ENCODE measurements at places on chromosomes 6 and 20.

- DNase-seq: no peak
These were observed 154.0 kb upstream of the FLRT3 start for GRCh38 chr20:14491436-14491835.

- DNase-seq: no peak
These were observed 27.7 kb upstream of the EDN1 start for GRCh38 chr6:12262236-12263061.

GRCh38 chr20:54044156-54044555, 26.2 kb downstream of the BCAS1 start:
- DNase-seq: peak; percentile 73

DNA sequence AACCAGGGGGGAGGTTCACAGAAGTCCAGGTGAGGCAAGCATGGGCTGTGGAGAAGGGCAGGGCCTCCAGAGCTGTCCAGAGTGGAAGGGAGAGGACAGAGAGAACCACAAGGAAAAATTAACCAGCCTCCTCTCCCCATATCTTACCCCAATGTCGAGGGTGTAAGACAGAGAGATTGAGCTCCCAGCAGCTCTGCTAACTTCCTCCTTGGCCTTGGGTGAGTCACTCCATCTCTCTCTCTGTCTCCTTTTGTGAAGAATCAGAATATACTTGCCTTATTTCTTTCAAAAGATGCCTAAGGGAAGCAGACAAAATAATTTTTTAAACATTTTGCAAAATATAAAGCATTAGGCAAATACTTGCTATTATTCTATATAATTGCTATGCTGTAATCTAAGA, 58.3 kb upstream of the IYD start:
- no peak for DNase-seq

GRCh38 chr20:38373231-38373867, 27.1 kb downstream of the LBP start:
- DNase-seq: no peak

DNA sequence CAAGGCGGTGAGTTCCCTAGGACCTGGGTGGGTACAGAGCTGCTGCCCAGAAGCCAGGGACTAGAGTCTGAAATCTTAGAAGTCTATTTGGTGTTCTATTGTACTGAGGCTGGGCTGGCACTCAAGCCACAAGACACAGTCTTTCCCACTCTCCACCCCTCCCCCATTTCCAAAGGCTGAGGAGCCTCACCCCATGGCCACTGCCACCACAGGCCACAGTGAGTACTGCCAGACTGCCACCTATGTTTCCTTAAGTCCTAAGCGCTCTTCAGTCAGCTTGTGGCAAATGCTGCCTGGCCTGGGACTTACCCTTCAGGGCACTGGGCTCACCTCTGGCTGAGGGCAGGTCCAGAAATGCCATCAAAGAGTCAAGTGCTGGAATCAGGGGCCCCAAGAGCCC, 469.3 kb downstream of the HAO1 start:
- DNase-seq: no peak

DNA sequence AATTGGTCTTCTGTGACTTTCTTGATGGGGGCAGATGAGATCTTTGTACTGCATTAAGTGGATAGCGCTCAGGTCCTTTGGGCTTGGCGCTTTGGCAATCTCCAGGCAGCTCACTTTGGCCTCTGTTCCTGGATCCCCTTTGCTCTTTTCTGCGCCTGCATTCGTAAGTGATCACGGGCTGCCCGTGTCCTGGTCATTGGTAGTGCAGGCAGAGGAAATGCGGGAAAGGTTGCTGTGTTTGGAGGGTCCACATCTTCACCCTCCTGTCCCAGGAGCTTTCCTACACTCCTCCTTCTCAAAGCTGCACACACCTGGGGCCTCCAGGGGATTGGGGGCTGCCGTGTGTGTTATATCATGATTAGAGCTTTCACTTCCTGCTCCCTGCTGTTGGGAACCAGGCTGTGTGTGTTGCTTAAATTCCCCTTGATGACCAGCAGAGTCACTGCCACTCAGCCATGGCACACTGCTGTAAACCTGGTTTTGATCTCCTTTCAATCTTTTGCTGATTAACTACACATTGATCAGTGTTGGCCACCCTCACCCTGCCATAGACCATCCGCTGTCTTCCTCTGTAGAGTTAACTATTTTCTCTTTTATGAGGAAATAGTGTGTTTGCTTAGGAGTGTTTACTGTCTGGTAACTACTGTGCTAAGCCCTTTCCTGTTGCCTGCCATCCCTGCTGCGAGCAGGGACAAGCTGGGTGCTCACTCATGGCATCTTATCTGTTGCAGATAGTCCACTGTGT, 13.0 kb upstream of the SNHG17 start:
- DNase-seq: no peak

GRCh38 chr20:33992145-33992922, 1.4 kb upstream of the RALY start:
- no peak for DNase-seq

- no peak for DNase-seq
These were observed 19.9 kb downstream of the COL9A1 start for GRCh38 chr6:70282919-70283461.

DNA sequence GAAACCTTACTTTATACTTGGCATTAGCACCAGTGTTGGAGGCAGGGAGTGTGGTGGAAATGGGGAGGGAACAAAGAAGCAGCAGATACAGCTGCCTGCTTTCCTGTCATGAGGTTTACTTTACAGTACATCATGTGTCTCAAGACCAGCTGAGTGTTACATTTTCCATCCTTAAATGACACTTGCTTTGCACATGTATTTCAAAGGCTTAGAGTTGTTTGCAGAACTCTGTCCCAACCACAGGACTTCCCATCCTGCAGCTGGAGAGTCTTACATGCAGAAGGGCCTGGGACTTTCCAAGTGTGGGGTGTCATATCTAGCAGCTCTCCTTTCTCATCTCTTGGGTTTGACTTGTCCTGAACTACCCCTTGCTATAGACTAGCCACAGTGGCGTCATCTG, 395.9 kb downstream of the DHX35 start:
- DNase-seq: no peak

- peak; percentile 84 for DNase-seq
These were observed 14.3 kb upstream of the C20orf144 start for GRCh38 chr20:33647603-33648395.

DNA sequence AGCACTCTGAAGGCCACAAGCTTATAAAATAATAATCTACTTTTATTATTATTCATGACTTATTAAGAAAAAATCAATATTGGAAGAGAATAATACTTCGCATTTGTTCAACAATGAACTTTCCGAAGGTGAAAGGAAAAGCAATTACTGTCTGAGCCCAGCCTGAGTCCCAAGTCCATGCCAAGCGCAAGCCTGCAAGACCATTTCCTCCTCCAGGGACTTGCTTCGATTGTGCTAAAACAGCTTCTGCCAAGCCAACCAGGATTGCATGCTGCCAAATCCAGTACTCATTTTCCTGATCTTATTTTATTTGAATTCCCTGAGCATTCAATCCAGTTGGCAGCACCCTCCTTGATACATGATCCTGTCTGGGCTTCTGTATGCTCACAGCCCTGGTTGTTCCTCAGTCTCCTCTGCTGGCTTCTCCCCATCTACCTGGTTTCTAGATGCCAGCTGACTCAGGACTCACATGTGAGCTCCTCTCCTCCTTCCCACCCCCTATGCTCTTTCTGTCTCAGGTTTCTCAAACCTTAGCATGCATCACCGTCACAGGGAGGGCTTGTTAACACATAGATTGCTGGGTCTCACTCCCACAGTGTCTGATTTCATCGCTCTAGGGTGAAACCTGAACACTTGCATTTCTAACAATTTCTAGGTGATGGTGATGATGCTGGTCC, 55.9 kb upstream of the PSMF1 start:
- no peak for DNase-seq

DNA sequence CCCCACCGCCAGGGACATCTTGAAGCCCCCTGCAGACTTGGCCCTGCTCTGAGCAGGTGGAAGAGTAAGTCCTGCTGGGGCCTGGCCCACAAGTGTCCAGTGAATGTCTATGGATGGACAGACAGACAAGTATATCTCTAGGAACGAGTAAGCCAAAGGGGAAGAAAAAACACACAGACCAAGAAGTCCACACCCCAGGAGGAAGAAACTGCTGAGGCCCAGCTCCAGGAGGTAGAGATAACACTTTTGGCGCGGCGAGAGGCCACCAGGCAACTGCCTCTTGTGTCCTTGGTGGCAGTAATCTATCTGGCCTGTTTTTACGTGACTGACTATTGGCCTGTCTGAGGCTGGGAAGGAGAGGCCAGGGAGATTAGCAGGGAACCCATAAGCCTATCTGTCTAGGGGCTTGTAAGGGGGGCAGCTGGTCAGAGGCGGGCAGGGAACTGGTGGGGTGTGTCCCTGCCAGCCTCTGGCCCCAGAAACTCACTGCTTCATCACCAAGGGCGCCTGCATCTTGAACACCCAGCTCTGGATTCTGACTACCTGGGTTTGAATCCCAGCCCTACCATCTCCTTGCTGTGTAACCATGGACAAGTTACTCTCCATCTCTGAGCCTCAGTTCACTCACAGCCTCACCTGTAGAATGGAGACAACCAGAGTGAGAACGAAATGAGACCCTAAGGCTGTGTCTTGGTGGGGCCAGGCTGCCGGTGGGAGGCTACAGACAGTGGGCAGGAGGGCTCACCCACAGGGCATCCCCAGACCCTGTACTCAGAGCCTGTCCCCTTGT, 31.3 kb downstream of the C20orf203 start:
- no peak for DNase-seq

DNA sequence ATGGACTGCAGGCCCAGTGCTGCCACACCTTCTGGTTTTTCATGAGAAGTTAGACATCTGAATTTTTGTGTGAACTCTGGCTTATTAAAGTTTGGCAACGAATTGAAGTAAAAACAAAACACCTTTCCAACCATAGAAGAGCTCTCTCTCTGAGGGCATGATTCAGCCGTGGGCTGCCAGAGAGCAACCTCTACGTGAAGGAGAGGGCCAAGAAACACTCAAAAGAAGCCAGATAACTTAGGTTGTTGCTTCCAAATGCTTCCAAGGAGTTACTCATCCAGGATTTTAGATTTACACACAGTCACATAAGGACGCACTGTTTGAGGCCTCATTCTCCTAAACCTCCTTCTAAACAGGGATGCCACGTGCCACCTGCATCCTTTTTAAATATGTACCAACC, 65.5 kb downstream of the NRN1 start:
- DNase-seq: peak; percentile 11

DNA sequence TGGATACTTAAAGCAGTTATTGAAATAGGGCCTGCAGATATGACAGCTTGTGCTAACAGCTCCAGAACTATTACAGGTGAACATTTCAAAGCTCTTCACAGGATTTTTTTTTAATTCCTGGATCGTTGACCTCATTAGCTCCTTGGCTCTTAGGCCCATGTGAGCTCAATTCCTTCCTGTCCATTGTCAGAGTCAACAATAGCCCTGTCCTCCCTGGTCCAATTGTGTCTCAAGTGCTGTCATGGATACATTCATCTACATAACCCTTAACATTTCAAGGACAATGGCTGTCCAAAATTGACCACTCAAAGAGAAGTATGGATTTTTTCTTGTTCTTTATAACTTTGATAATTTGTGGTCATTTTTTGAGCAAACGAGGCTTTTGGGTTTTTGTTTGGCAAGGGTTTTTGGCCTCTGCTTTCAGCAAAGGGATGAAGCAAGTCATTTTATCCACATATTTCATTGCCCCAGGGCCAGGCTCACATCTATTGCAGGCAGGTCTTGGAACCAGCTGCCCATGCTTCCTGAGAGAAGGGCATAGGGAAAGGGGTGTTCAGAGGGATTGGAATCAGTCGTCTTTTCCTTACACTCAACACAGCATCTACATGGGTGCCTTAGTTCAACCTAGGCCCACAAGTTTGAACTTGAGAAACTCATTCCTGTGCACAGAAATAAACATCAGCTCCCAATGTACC, 282.1 kb downstream of the TPBG start:
- no peak for DNase-seq

GRCh38 chr6:166736634-166737033, 109.6 kb upstream of the RPS6KA2 start:
- peak; percentile 74 for DNase-seq

GRCh38 chr6:32982702-32983492, 14.5 kb downstream of the BRD2 start:
- no peak for DNase-seq

- no peak for DNase-seq
These were observed 184.3 kb downstream of the SOX4 start for GRCh38 chr6:21777846-21778245.

DNA sequence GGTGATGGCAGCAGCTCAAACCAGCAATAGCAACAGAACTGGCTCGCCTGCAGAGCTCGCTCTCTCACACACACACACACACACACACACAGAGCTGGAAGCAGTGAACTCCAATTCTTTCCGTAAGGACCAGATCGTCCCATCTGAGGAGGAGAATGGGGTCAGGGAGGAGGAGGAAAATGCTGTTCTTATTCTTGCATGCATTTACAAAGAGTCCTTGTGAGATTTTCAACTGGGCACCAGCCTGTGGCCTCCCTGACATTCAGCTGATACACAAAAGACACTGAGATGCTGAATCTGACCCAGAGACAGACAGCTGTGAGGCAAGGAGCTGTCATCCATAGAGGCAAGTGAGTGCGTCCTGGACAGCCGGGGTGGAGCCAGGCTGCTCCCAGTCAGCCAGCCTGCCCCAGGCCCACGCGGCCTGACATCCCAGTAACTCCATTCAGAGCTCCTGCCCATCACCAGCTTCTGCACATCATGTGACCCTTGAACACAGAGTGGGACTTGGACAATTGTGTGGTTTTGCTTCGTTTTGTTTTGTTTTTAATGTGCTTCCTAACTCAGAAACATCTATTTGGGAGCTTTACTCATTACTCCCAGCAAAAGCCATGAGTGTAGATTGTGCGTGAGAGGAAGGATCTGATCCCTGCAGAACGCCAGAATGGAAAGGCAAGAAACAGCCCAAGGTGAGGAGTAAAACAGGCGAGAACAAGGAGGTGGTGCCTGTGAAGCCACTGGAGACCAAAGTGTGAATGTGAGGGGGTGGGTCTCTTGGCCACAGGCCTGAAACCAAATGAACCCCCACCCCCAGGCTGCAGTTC, 2.1 kb downstream of the SERPINB9 start:
- peak; percentile 2 for DNase-seq

DNA sequence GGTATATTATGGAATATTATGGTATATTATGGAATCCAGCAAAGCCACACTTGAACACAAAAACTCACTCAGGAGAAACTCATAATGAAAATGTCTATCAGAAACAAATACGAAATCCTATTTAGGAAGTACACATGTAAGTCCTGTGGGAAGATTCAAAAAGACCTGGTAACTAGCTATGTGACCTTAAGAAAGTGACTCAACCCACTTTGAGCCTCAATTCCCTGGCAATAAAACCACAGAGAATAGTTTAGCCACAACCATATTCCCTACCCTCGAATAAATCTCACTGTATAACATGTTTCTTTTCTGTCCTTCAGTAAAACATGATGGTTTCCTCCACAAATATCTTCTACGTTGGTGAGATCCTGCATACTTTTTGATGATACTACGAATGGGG, 56.4 kb downstream of the ZMYND8 start:
- peak; percentile 59 for DNase-seq

DNA sequence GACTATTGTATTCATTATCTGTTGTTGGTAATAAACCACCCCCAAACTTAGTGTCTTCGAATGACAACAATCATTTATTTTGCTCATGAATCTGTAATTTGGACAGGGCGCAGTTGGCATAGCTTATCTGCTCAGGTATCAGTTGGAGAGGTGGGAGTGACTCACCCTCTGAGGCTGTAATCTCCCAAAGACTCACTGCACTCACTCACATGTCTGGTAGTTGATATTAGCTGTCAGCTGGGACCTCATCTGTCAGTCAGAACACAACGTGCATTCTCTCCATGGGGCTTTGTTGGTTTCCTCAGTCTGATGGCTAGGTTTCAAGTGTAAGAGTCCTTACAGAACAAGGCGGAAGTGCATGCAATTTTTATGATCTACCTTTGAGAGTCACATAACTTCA, 219.0 kb upstream of the PRND start:
- DNase-seq: no peak

- no peak for DNase-seq
These were observed 35.2 kb downstream of the HIVEP1 start for GRCh38 chr6:12047304-12047703.

Measured in EH (cell line).